ENCODE measurements at places on chromosomes 4 and X.

GRCh38 chr4:98652996-98653395, 5.4 kb downstream of the TSPAN5 start:
- DNase-seq = no peak

DNA sequence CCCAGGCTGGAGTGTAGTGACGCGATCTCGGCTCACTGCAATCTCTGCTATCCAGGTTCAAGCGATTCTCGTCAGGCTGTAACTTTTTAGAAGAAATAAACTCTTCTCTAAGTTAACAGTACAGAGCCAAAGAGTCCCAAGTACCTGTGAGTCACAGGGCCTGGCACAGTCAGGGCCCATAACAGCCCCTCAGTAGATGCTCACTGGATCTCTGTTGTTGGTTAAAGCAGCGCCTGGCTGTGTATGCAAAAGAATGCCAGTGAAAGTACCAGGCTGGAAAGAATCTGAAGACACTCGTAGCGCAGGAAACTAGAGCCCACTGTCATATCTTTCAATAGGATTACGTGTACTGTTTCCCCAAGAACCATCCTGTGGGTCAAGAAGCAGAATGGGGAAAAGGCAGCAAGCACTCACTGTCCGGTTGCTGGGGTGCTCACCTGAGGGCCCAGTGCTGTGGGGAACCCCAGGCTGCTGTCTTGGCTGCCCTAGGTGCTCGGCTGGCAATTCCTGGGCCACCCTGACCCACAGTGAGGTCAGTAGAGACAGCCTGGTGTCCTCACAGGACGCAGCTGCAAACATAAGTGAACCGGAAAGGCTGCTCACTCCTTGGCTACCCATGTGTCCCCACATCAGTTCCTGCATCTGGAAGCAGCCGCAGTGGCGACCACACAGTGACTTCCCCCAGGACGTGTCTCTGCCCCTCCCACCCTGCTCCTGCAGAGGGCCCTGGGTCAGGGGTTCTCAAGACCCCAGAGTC, 3.1 kb upstream of the SLBP start:
- no peak for DNase-seq

GRCh38 chr4:118398226-118399090, 45.7 kb upstream of the PRSS12 start:
- DNase-seq = no peak

DNA sequence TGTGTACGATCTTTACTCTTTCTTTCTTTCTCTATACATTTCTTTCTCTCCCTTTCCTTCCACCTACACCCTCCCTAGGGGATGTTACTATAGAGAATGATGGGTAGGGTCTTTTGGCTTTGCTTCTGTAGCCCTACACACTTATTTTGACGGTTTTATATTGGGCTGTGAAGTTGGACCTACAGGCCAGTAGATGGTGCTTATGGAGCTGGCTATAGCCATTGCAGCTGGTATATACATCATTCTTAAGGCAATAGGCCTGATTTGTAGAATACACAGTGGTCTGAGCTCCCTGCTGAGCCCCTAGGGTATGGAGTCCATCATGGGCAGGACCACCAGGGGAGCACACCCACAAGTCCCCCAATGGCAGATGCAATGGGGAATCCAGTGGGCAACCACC, 1869.7 kb downstream of the STIM2 start:
- DNase-seq = no peak

GRCh38 chrX:133235830-133236229, 17.7 kb upstream of the TFDP3 start:
- DNase-seq = no peak

GRCh38 chr4:172103456-172103855, 290.3 kb downstream of the GALNTL6 start:
- DNase-seq = no peak

- no peak for DNase-seq
Observed at GRCh38 chr4:153509724-153510123, 43.6 kb downstream of the TMEM131L start.

DNA sequence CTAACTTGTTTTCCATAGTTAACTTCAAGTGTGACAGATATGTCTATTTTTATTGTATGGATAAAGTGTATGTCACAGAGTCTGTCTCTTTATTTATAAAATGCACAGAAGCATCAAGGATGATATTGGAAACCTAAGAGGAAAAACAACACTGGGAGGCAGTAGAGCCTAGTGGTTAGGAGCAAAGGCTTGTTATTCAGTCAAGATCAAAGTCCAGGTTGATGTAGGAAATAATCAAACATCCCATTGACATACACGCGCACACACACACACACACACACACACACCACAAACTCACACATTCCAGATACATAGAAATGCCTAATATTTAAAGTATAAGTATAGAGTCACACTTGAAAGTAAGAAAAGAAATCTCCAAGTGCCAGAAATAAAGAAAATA, 206.8 kb downstream of the CHRDL1 start:
- no peak for DNase-seq

DNA sequence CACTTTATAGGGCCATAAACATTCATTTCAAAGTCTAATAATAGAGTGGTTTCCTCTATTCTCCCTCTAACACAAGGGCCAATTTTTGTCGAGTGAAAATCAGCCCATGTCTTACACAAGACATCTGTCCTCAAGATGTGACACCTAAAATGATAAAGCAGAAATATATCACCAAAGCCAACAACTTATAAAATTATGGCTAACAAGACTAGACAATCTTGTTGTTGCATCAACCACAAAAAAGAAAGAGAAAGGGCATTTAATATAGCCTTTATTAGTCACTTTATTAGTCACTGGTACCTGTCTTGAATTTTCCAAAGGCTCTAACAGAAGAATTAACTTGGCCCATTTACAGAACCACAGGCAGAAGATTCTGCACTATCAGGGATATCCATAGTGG, 161.6 kb downstream of the SMIM20 start:
- no peak for DNase-seq

DNA sequence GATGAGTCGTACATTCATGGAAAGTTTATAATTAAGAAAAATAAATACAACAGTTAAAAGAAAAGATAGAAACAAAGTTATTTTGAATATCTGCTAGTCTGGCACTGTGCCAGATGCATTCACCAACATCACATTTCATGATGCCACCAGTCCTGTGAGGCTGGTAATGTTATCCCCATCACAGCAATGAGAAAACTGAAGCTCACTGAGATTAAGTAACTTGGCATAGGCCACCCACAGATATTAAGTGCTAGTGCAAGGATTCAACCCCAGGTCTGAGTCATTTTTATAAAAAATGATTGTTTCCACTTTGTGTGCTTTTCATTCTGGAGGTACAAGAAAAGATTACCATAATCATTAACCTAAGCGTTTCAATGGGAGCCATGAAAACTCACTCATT, 65.0 kb upstream of the IL15 start:
- DNase-seq = no peak

- DNase-seq = no peak
Observed at GRCh38 chr4:112545346-112545745, 29.4 kb upstream of the NEUROG2 start.

DNA sequence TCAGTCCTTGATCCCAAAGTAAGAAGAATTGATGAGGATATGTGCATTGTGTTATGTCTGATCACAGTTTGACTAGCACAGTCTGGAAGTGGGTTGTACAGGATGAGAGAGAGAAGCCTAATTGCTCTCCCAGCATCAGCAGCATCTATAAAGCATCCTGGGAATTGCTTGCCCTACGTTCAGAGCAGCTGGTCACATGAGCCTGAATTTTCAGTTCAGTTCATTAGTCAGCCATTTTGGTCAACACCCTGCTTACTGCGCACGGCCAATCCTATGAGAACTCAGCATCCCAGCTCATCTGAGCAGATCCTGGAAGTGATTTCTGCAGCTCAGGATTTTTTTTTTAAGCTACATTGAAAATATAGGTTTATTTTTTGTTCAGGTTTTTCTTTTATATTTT, at the start of gene RUFY3:
TSS of gene RUFY3 (plus strand) at position 218 of the 400 bp plus-strand sequence. CDS start 610 bp downstream, outside the sequence.
- no peak for DNase-seq

- DNase-seq = no peak
Observed at GRCh38 chr4:10466161-10466560, 8.9 kb upstream of the ZNF518B start.

GRCh38 chrX:17160975-17161374, 214.0 kb upstream of the NHS start:
- no peak for DNase-seq

GRCh38 chr4:84578540-84579402, 4.2 kb upstream of the CDS1 start:
- no peak for DNase-seq

DNA sequence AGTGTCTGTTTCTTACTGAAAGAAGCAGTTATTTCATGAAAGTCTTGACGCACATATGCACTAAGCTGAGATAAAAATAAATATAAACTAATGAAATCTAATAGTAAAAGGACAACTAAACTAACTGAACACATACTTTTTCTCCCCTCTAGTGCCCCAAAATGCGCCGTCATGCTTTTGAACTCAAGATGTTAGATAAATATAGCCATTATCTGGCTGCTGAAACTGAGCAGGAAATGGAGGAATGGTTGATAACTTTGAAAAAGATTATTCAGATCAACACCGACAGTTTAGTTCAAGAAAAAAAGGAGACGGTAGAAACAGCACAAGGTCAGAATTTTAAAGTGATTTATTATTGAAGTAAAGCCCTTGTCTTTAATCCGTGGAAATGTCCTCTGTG, 70.2 kb downstream of the DOCK11 start:
- no peak for DNase-seq

DNA sequence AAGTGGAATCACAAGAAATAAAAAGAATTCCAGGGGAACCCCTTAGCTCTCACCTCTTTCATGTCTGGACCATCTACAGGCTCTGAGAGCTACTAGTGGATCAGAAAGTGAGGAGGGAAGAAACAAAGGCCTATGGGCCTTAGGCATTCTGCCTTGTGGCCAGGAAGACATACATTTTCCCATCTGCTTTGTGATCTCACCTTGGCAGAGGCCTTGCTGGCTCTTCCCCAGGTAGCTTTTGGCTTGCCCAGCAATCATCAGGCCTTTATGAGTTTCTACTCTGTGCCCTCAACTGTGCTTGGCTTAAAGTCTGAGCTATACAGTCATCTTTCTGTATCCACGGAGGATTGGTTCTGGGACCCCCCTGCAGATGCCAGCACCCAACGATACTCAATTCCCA, 28.3 kb upstream of the CD99L2 start:
- no peak for DNase-seq

DNA sequence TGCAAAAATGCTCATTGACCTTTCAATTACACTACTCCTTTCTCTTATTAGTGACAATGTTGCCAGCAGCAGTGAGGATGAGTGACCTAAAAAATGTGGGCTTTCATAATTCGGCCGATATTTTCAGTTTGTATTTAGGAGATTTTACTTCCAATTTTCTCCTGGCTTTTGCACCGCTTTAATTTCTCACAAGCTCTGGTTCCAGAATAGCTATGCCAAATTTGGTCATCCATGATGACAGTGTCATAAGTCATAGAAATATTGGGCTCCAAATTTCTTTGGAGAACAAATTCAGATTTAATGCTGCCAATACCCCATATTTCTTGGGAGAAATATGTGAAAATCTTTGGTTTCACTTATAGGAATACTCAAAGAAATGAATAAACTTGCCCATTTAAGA, 187.7 kb upstream of the HCCS start:
- no peak for DNase-seq

- no peak for DNase-seq
Observed at GRCh38 chrX:1124531-1124930, 87.9 kb downstream of the CRLF2 start.

DNA sequence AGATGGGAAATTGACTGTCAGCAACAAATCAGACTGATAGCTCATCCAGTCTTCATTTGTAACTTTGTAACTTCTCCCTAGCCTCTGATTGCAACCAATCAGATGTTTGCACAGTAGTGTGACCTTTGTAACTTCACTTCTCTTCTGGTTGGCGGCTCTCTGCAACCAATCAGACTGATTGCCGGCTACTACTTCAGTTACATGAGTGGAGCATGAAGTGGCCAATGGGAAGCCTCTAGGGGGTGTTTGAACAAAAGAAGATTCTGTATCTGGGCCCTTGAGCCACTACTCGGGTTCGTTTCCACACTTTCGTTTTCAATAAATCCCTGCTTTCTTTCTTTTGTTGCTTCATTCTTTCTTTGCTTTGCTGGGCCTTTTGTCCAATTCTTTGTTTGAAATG, 1285.8 kb downstream of the TECRL start:
- no peak for DNase-seq

DNA sequence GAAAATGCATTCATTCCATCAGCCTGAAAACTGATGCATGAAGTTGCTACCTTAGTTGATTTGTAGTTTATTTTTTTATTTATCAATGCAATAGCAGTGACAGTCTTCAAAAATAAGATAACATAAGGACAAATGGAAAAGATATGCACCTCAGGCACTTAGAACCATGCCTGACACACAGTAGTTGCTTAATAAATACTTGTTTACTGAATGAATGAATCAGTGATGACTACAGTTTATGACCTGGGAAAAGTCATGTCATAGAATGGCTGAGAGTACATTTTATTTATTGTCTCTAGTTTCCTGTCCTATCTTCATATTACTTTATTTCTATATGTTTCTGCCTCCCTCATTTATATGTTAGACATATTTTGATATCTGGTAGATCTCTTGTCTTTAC, 171.8 kb downstream of the TLL1 start:
- no peak for DNase-seq

GRCh38 chr4:52825460-52826090, 36.5 kb upstream of the RASL11B start:
- no peak for DNase-seq

DNA sequence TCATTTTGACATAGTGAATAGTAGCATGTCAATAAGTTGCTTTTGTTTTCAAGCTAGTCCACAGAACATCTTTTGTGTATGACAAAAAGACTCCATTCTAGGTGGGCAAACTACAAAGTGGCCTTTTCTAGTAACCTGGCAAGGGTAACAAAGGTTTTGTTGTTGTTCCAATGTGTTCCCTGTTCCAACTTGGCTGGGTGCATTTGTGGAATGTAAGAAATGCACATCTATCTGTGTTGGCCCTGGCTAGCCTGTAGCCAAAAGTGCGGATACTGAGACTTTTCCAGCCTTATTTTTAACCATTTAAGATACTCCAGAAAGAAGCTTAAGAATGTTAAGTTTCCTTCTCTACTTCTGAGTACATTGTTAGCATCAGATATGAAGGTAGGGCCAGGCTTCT, 118.7 kb upstream of the CHRDL1 start:
- DNase-seq = no peak

GRCh38 chr4:125225806-125226205, 88.9 kb upstream of the FAT4 start:
- DNase-seq = no peak

GRCh38 chr4:53780736-53781400, 189.6 kb upstream of the LNX1 start:
- no peak for DNase-seq

DNA sequence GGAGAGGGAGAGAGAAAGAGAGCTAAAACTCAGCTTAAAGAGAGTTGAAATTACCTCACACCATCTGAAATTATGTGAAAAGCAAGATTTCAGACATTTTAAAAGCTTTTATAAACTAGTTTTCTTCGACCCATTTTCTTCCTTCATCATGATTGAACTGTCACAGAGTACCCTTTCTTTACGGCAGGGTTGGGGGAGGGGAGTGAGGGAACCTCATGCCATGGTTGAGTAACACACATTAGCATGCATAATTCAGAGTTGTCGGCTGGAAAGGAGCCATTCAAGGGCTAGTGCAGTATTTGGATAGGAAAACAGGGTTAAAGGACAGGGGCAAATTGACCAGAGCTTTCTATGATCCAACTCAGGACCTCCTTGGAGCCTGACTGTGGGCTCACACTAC, 46.2 kb downstream of the PCDH19 start:
- DNase-seq = no peak

All from stimulated activated CD8-positive, alpha-beta memory T cell treated with anti-CD3 and anti-CD28 coated beads, Interleukin-7, amount 100 ng/mL, for 48 hours (primary cell).